ENCODE measurements at places on chromosomes 12 and 14. TPM values are rescaled to one million over a fixed set of nuclear protein-coding genes. Genes with fewer than 3 reads are reported as not detected.

DNA sequence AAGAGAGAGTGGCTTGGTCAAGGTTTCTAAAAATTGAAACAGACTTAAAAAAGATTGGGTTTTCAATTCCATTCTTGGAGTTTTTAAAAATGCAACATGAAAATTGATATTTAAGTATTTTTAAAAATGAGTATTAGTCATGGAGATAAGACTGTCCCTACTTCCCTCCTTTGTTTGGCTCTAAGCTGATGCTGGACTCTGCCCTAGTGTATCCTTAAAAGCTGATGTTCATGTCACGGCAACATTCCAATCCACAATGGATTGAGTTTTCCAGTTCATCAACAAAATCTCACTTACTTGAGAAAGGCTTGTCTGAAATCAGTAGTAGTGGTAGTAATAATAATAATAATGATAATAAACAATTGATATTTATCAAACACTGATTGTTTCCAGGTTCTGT lies 119.0 kb upstream of the SLC38A2 start:
- DNase-seq = no peak

- no peak for DNase-seq
Observed at GRCh38 chr14:68937471-68938270, 41.4 kb downstream of the ACTN1 start.

GRCh38 chr14:74685921-74686678 lies 26.8 kb downstream of the AREL1 start:
- DNase-seq = no peak

GRCh38 chr12:65670775-65671174 lies 153.5 kb upstream of the HMGA2 start:
- DNase-seq = no peak

DNA sequence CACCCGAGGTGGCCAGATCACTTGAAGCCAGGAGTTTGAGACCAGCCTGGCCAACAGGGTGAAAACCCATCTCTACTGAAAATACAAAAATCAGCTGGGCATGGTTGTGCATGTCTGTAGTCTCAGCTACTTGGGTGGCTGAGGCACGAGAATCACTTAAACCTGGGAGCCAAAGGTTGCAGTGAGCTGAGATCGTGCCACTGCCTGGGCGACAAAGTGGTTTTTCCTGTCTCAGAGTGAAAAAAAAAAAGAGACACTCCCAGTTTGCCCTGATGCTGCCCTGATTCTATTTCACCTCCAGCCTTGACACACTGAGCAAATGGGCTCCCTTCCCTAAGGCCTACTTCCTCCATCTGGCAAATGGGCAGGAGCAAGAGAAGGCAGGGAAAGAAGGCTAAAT lies 28.5 kb upstream of the PLEK2 start:
- DNase-seq = no peak

DNA sequence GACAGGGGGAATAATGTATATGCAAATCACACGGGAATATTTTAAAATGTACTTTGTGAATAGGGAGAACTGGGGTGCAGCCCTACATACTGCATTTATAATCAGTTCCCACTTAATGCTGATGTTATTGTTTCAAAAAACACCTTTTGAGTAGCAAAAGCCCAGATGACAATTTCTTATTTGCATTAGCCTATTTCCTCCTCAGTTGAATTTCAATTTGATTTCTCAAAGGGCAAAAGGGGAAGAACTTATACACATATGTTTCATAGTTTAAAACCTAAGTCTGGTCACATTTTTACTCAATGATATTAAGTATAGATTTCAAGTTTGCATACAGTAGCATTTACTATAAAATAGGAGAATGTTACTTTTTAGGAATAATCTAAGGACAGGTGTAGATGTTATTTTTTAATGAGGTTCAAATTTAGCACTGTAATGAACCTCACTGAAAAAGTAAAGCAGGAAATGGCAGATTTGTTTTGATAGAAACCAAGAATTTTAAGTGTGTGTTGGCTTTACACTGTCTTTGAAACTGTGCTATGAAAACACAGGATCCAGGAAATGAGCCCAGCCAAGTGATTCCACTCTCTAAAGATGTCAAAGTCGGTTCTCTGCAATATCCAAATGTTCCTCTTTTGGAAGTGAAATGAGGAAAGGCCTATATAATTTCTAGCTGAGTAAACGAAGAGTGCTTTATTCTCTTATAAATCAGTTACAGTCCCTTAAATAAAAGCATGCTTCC lies 367.4 kb downstream of the BTG1 start:
- no peak for DNase-seq

DNA sequence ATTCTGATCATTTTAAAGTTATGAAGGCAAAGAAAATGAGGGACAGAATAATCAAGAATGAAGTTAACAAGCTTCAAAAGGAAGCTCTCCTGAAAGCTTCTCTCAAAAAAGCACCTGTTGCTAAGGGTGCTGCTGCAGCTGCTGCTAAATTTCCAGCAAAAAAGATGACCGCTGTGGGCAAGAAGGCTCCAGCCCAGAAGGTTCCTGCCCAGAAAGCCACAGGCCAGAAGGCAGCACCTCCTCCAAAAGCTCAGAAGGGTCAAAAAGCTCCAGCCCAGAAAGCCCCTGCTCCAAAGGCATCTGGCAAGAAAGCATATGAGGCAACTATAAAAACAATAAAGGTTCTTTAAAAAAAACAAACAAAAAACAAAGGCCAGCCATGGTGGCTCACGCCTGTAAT lies 52.7 kb upstream of the NR2C1 start:
- no peak for DNase-seq

DNA sequence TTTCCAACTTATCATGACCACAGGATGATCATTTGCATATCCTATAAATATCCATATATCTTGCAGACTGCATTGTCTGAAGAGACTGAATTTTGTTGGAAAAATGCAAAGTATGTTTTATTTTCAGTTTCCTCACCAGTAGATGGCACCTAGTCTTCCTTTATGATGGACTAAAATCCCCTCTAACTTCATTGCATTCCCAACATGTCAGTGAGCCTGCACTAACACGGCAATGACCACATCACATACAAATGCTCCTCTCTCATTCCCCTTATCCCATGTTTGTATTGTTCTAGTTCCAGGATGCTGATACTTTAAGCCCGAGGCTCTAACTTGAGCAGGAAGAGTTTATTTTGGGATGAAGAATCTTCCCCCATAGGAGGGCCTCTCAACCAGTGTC lies 24.7 kb upstream of the MYBPC1 start:
- peak; percentile 4 for DNase-seq

GRCh38 chr12:125549836-125550235 lies 484.6 kb downstream of the AACS start:
- DNase-seq = no peak

DNA sequence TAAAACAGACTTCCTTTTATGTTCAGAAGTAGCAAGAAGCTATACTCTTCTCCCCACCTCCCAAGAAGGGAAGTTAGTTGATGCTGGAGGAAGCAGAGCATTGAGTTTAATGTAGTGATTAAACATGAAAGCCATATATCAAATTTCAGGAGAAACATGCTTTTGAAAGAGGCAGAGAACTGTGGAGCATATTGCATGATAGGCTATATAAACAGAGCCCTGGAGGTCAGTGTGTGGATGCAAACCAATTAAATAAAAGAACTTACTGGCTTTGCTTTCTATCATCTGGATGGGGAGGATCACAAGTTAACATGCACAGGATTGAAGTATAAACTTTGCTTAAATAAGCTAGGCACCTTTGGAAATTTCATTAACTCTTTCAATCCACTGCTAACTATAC lies 94.1 kb downstream of the MSRB3 start:
- no peak for DNase-seq

- no peak for DNase-seq
Observed at GRCh38 chr12:24743941-24744793, 204.7 kb downstream of the BCAT1 start.

- no peak for DNase-seq
Observed at GRCh38 chr14:100592972-100593371, 5.8 kb upstream of the BEGAIN start.

- DNase-seq = no peak
Observed at GRCh38 chr12:125166041-125166440, 100.8 kb downstream of the AACS start.

Gene PPP4R4
- polyA plus RNA-seq = 0.39 TPM

Gene ANO4
- polyA plus RNA-seq = 8.0 TPM

Gene NUBPL
- 6.6 TPM for polyA plus RNA-seq

Data from BJ (cell line).